Stimulated activated CD4-positive, alpha-beta T cell treated with anti-CD3 and anti-CD28 coated beads, TNF-alpha, amount 100 ng/mL, for 4 hours (primary cell): ENCODE measurements at places on chromosomes 2 and 18.

- DNase-seq, result no peak
Measured at GRCh38 chr2:108993095-108993937, 4.3 kb upstream of the EDAR start.

GRCh38 chr2:39069890-39070465, 50.9 kb downstream of the SOS1 start:
- DNase-seq, result no peak

DNA sequence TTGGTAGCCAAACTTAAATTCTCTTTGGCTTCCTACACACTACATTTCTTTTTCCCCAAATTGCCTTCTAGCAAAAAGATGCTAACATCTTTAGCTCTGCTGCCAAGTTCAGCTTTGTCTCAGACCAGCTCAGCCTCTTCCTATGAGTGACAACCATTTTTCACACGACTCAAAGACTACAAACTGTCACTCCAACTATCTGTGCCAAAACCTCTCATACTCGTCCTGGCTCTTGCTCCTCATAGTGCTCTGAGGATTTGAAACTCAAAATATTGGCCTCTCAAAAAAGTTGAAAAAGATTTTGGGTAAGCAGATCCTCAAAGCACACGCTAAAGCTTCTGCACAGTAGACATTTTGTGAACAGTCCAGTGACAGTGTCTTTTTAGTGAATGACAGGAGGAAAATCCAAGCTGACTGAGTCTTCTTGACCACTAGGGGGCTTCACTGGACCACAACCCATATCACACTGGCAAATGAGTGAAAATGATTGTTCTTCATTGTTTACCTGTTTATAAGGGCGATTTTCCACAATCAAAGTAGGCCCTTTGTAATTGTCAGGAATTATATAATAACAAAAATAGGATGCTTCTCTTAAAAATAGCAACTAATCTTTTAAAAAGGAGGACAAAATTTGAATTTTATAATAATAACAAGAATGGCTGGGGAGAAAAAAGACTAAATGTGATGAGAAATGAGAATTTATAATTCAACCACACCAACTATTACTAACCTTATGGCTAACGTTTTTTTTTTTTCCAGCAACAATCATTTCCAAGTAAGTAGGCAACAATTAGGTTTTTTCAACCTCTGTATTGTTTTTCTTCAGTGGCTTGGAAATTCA, 85.5 kb upstream of the PGAP1 start:
- no peak for DNase-seq

GRCh38 chr18:74790451-74790850, 192.8 kb downstream of the ZNF407 start:
- DNase-seq, result no peak

DNA sequence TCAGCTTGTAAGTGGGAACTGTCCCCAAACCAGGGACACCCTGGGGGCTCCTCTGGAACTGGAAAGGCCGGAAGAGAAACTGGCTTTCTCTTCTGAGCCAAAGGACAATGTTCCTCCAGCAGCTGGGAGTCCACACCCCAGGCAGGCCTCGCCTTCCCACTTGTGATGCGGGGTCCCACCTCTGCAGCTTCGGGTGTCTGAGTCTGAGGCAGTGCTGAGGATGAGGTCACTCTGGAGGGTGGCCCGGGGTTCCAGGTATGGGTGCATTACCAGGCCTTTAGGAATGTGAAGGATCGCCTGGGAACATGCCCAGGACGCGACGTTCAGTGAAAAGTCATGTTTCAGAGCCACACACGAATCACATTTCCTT, 18.2 kb upstream of the BOK start:
- DNase-seq, result no peak

DNA sequence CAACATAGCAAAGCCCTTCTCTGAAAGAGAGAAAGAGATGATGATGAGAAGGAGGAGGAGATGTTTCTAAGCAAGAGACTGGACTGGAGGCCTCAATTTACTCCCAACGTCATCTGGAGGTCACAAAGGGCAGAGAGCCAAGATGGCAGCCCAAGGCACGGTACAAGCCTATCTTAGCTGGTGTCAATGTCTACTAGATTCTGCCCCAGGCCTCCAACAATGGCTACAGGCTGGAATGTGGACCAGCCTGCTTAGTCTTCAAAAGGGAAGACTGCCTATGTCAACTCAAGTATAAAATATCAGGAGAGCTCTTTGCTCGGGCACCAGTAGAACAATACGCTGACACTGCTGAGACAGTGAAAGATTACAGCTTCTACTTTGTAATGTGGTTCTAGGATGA, 6.7 kb upstream of the SLC4A5 start:
- no peak for DNase-seq

- DNase-seq, result no peak
Measured at GRCh38 chr2:159131267-159131913, 155.1 kb downstream of the WDSUB1 start.

- no peak for DNase-seq
Measured at GRCh38 chr18:48992133-48992532, 41.4 kb upstream of the SMAD7 start.

GRCh38 chr2:126431136-126431535, 224.8 kb upstream of the GYPC start:
- no peak for DNase-seq

DNA sequence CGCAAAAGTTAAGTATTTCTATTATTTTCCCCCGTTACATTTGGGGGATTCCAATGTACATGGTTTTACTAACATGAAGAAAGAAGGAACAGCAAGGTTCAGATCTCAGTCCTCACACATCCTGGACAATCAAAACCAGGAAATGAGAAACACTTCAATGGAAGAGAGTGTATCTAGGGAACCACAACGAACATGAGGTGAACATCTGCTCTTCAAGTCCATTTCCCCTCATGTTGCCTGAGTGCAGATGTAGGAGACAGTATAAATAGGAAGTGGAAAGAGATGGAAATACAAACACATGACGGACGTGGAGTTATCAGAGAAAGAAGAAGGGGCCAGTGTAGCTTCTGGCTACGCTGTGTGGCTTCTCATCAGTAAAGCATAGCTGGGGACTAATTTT, 52.6 kb downstream of the CHN1 start:
- DNase-seq, result no peak

- DNase-seq, result no peak
Measured at GRCh38 chr2:231161877-231162329, 36.5 kb upstream of the ARMC9 start.

DNA sequence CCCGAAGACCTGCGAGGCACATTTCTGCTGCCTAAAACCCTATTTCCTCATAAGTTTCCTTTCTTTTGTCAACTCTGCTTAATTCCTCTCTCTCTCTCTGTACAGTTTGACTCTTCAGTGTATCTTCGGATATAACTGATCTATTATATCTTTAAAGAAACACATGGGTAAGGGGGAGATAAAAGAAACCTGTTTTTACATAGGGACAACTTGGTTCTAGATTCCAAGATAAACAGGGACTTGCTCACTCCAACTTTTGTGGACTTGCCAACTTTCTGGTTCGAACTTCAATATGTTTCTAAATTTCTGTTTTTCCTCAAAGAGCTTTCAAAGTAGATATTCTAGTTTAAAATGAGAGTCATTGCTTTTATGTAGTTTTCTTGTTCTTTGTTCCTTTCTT, 182.7 kb upstream of the EPC2 start:
- DNase-seq, result no peak

DNA sequence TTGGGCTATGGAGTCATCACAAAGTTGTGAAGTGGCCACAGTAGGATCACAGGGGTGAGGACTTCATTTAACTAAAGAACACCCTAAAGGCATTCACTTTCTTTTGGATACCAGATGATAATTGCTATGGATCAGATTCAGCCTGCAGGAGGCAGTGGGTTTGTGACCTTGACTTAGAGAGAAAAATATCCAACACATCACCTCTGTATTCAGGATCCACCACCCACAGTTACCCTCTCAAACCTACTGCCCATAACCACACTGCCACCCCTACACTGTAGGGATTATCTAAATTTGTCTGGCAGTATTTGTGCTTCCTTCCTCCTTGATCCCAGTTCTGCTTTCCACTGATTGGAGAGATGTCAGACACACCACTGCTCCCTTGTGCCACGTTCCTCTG, 269.4 kb downstream of the MYCN start:
- DNase-seq, result no peak

GRCh38 chr2:240572141-240573031, 4.1 kb downstream of the RNPEPL1 start:
- DNase-seq, result no peak

DNA sequence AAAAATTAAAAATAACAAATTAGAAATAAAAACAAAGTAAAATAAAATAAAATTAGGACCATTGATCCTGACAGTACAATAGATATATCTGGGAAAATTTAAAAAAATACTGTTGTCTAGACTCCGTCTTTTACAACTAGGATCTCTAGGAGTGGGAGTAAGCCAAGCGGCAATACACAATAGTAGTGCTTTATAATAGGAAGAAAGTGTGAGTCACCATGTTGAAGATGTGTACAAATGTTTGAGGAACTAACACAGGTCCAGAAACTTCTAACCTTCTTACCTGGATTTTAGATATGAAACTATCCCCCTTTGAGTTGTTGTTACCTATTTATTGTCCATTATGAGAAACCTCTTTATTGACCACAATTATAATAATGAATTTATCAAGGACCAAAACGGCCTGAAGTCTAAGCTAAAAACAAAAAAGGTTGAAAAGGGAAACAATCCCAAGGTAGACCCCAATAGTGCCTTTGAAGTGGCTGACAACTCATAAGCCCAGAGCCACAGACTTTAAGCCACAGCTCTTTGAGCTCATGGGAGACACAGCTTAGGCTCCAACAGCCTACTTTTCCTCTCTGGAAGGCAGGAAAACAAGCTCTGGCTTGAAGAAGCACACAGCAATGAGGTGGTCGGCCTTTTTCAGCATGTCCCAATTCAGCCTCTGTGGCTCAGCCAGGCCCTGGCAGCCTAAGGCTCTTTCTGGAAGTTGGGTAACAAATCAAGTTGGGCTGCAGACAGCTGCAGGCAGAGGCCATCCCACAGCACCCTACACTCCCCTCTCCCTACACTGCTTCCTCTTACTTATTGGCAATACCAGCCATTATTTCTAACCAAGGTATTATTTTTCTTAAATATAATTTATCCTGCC, 62.9 kb downstream of the AQP4 start:
- DNase-seq, result no peak

- DNase-seq, result no peak
Measured at GRCh38 chr2:185201063-185201462, 537.5 kb upstream of the FSIP2 start.

DNA sequence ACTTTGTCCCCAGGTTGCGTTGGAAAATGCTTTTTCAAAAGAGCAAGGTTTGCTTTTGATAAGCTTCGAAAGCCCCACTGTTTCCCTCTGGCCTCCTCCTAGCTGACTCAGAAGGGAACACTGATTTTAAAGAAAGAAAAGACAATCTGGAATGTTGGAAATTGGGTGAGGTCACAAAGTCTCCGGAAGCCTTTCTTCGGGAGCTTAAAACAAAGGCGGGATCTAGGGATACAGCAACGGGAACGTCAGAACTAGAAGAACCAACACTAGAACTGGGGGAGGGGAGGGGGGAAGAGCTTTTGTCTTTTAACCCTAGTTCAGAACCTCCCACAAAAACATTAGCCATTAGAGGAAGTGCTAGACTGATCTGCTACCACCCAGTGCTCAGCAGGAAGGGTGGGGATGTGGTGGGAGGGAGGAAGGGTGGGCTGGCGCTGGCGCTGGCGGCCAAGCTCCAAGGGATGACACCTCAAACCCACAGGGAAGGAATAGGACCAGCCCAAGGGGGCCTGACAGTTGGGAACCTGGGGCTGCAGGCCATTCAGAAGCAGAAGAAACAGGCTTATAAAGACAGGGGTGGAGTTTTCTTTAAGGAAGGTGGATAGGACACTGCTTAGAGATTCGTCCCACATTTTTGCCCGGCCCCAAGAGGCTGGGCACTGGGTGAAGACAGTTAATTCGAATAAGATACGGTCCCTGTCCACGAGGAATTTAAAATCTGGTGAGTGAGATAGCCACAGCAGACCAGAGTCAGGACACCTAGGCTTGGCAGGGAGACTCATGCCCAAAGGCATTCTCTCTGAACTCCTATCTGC, 1.7 kb downstream of the TMSB10 start:
- DNase-seq, result no peak

DNA sequence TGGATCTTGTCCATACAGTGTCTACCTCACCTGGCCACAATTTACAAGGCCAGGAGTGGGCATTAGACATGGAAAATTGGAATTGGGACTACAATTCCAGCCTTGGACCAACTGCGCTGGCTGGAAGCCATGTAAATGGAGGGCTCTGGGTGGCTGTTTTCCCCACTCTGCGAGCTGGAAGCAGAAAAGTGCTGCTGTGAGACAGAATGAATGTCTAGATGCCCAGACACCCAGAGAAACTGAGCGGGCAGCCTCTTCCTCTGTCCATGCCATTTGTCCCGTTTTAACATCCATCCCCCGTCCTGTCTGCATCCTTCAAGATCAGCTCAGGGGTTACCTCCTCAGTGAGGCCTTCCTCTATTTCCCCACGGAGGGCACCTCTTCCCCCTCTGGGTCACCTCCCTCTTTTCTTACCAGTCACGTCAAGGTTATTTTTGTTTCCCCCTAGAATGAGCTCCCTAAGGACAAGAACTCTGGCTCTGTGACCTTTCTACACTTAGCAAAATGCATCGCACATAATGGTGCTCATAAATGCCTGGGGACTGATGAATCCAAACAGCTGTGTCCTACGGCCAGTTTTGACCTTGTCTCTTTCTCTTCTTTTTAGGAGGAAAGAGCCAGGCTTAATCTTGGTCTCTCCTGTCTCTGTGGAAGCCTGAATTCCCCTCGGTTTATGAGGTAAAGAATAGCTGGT, 41.2 kb downstream of the MCFD2 start:
- no peak for DNase-seq

DNA sequence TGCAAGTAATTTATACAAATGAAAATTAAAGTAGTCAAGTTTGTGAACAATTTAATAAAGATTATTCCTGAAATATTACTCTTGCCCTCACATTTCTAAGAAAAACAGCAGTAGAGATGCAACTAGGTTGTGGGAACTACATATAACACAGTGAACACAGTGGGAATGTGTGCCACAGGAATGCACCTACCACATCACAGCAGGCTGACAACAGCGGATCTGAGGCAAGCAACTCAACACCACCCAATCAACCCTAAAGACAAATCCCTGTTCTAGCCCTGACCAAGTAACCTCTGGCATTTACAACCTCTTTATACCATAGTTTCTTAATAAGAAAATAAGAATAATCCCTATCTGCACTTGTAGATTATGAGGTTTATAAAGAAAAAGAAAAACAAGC, 23.4 kb downstream of the MBOAT2 start:
- no peak for DNase-seq

DNA sequence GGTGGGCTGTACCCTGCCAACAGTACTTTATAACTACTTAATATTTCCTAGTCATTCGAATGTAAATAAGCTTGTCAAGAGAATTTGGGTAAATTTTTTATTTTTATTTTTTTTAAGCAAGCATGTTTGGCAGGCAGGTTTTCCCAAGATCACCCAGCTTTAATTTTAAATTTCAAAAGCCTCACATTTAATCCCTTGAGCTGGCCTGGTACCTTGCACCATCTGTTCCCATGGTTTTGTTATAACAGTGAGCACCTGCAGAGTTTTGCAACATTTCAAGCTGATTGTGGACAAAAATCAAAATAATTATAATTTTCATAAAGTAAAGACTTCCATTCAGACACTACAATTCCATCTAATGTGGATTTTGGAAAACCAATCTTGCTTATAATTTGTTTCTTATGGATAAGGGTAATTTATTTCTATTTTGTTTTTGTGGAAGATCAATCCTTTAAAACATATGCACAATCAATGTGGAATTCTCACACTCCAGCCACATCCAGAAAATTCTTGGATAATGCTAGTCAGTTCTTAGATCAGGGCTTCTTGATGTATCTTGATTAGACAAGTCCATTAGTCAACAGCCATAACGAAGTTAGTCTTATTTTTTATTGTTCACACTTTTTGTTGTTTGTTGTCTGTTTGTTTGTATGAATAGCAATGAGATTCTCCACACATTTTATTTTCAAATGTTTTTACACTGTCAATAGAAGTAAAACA, 689.3 kb downstream of the NR4A2 start:
- no peak for DNase-seq
